ENCODE measurements at places on chromosomes 12 and 14.

GRCh38 chr12:50520416-50521207, 15.8 kb downstream of the DIP2B start:
- no peak for DNase-seq

- DNase-seq: no peak
These were observed 85.4 kb downstream of the CHGA start for GRCh38 chr14:93008381-93008780.

DNA sequence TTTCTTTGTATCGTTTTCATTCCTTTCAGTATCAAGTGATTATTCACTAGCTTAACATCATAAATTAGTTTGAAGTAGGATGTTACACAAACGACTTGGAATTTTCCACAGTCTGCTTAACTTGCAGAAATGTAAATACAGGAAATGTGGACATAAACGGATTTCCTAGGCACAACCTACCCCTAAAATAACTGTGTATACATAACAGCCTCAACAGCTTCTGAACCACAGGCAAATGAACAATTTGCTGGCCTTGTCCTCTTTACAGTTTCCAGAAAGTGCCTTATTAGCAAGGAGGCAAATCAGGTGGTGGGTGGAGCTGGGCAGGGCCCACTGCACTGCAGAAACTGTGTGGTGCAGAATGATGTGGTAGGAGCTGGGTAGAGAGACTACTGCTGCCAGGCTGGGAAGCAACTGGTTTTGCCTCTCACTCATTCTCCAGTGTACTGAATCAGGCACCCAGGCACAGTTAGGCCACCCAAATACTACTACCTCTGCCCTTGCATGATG, 14.1 kb downstream of the DRAM1 start:
- no peak for DNase-seq

DNA sequence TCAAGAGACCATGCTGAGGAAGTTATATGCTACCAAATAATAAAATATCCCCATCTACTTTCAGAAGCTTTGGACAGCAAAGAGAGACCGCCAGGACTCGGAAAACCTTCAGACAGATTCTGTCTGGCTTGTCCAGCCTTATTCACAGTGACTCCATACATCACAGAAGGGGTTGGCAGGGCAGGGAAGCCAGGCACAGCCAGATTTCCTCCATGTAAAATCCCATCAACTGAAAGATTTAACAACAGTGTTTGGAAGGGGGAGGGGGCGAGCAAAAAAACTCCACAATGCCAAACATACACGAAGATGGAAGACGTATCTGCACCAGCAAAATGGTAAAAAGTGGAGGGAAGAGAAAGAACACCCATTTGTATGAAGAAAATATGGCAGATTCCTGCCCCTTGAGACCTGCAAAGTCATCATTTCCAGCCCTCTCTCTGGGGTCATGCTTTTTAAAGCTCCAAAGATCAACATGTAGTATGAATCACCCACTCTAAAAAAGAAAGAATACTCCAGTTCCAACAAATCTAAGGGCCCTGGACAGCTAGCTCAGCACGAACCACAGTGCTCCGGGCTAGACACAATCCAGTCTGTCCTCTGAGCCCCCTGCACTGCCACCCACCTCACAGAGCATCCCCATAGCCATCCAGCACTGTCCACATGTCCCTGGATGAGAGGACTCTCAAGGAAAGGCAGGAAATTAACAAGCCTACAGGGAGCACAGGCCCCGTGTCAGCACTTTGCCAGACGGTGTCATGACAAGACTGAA, 116.4 kb downstream of the DICER1 start:
- DNase-seq: no peak

- DNase-seq: no peak
These were observed 109.2 kb downstream of the ATXN7L3B start for GRCh38 chr12:74646831-74647230.

DNA sequence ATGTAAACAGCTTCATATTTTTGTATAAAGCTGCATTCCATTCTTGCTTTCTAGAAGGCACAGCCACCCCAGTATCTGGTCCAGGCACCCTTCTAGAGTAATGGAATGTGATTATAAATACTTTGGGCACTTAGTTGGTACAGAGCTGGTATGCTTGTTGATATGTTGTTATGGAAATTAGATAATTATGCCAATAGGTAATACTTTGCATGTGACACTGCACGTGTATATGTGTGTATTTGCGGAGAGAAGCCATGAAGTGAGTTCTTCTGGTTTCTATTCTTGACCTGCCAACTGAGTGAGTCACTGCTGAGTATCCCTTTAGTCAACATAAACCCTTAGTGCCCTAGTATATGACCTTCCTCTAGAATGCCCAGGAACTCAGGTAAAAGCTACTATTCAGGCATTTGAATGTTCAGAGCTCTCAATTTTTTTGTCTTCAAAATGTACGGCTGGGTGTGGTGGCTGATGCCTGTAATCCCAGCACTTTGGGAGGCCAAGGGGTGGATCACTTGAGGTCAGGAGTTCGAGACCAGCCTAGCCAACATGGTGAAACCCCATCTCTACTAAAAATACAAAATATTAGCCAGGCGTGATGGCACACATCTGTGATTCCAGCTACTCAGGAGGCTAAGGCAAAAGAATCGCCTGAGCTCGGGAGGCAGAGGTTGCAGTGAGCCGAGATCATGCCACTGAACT, 6.2 kb upstream of the TCP11L2 start:
- DNase-seq: no peak

- DNase-seq: no peak
These were observed 687.1 kb upstream of the FBXO33 start for GRCh38 chr14:40119321-40119720.

- no peak for DNase-seq
These were observed 79.5 kb downstream of the IRF2BPL start for GRCh38 chr14:76948976-76949375.

GRCh38 chr12:22088886-22089285, 42.9 kb downstream of the CMAS start:
- no peak for DNase-seq

GRCh38 chr12:110366321-110367142, 37.0 kb downstream of the ANAPC7 start:
- no peak for DNase-seq

DNA sequence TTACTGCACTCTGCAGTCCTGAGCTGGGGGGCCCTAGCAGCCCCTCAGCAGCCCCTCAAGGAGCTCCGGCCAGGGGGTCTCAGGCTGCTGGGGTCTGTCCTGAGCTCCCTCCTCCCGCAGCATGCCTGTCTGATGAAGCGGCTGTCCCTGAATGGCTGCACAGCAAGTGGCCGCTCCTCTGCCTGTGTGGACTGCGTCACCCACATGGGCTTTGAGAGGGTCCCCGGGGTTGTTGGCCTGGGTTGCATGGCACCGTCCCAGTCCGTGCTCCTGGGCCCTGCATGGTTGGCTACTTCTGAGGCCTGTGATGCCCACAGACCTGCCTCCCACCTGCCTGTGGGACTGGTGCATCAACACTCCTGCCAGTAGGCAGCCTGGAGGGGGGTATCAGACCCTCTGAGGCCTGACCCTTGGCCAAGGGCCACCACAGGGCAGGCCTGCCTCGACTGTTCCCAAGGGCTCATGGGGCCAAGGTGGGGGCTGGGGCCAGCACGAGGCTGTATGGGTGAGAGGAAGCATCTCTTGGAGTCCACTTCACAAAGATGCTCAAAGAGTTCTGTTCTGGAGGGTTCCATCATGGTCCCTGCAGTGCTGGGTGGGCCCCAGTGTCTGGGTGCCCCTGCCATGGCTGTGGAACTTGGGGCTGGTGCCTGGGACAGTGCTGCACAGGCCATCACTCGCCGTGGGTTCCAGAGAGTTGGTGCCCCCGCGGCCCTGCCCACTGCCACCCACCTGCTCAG, 12.2 kb downstream of the CEP170B start:
- no peak for DNase-seq

- DNase-seq: no peak
These were observed 266.9 kb upstream of the GARIN6 start for GRCh38 chr12:99380701-99381100.

DNA sequence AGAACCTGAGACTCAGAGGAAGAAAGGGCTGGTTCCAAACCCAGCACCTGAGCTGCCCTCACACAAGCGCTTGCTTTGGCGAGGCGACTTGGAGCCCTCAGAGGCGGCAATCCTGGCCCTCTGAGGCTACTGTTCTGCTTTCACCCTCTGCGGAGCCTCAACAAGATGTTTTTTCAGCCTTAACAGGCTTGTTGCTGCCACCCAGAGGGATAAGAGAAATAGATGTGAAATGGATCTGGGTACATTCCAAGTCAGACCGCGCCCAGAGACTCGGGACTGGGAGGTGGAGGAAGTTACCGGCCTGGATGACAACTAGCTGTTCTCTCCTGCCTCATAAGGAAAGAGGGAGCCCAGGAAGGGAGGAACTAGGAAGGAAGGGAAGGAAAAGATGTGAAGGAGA, 89.6 kb downstream of the TTC7B start:
- no peak for DNase-seq

- DNase-seq: no peak
These were observed 332.9 kb downstream of the NUAK1 start for GRCh38 chr12:105805730-105806399.

DNA sequence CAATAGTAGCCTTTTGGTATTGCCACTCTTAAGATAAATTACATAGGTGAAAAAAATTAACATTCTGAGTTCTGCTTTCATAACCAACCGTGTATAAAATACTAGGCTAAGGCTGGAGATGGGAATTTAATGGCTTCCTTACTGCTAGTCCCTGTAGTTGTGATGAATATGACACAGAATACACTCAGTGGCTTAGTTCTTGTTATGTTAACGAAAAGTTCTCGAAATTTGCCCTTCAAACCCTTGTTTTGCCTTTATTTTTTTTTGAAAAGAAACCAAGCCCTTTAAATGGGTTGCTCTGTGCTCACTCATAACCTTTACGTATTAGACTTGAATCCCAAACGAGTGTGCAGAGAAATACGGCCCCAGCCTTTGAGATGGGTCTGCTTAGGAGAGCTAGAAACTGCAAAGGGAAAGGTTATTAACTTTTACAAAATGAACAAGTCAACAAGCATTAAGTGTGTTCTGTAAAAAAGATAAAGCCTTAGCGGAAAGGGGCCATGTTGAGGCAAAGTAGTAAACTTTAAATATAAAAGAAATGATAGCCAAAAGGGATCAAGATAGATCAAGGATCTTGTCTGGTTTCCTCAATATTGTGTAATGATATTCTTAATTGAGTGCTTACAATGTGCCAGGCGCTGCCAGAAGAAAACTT, 1.7 kb downstream of the NUDT4 start:
- DNase-seq: no peak

DNA sequence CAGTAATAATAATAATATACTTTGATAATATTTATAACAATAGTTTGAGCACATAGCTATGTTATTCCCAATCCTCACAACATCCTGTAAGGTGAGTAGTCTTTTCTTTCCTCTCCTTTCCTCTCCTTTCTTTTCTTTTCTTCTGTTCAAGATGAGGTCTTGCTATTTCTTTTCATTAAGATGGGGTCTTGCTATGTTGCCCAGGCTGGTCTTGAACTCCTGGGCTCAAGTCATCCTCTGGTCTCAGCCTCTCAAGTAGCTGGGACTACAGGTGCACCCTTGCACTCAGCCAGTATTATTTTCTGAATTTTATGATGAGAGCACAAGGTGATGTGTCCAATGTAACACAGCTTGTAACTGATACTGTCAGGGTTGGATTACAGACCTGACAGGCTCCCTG, 134.6 kb downstream of the OTOGL start:
- no peak for DNase-seq

GRCh38 chr12:8037046-8037663, 4.6 kb downstream of the FOXJ2 start:
- DNase-seq: no peak

- DNase-seq: no peak
These were observed 78.8 kb upstream of the RTL1 start for GRCh38 chr14:100982353-100982752.

GRCh38 chr12:68294251-68294650, 37.9 kb downstream of the MDM1 start:
- no peak for DNase-seq

- no peak for DNase-seq
These were observed 128.7 kb upstream of the RAP1B start for GRCh38 chr12:68482014-68482413.

GRCh38 chr12:79674629-79675028, 16.1 kb downstream of the PAWR start:
- DNase-seq: no peak

DNA sequence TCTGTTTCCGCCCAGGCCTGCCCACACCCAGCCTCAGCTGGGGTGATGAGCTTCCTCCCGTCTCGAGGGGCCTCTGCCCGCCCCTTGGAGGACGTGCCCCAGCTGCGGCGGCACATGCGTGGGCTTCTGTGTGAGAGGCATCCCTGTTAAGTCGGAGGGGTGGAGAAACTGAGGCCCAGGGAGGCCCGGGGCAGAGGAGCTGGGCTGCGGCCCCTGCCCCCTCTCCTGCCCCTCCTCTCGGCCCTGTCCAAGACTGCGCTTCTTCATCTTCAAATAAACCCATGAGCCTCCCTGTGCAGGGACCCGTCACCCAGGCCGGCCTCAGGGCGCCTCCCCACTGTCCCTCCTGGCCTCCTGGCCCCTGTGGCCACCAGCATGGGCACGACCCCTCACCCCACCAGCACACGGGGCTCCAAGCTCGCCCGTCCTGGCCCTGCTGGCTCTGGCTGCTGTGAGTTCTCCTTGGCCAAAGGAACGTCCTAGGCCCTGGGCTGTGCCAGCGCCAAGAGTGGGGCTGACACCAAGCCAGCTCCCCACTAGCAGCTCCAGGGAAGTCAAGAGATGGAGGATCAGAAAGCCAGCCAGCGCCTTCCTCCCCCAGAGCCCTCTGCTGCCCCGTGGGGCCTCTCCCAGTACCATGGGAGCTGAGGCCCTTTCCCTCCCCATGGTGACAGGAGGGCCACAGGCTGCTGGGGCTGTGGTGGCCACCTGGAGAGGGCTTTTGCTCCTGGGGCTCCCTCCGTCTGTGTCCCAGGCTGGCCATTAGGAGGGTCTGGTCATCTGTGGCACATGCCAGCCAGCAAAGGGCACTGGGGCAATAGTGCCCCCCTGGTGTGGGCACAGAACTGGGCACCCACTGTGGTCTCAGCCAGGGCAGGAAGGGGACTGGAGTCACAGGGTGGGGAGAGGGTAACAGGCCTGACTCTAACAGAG, 180.4 kb downstream of the KIF26A start:
- DNase-seq: no peak

- DNase-seq: no peak
These were observed 85.1 kb upstream of the LRIG3 start for GRCh38 chr12:59005193-59005955.

- no peak for DNase-seq
These were observed 74.4 kb upstream of the TRHDE start for GRCh38 chr12:72197790-72198189.

GRCh38 chr14:23877111-23877510, 76.5 kb upstream of the DHRS4 start:
- no peak for DNase-seq

GRCh38 chr12:109738209-109738608, 24.6 kb downstream of the FAM222A start:
- no peak for DNase-seq

DNA sequence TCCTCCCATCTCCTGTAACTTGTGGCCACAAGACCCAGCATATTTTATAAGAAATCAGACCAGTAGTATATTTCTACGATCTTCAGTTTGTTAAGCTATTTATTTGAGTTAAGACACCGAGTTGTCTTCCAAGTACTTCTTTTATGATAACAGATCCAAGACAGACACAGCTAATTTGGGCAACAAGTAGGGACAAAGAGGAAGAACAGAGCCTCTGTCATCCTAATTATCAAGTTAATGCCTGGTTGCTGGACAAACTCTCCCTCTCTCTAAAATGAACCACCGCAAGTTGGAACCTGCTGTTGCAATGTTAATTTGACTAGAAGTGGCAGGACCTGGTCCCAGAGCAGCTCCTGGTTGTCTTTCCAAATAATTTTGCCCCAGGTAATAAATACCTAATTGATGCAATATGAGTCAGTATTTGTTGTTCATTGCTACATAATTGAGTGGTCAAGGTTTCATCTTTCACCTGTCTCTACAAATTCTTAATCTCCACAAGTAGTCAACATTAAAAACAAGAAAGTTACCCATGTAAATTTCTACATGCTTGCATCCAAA, 323.7 kb downstream of the PAWR start:
- DNase-seq: no peak
